Epithelial cell of prostate (primary cell): ENCODE measurements at places on chromosomes 5 and 9.

DNA sequence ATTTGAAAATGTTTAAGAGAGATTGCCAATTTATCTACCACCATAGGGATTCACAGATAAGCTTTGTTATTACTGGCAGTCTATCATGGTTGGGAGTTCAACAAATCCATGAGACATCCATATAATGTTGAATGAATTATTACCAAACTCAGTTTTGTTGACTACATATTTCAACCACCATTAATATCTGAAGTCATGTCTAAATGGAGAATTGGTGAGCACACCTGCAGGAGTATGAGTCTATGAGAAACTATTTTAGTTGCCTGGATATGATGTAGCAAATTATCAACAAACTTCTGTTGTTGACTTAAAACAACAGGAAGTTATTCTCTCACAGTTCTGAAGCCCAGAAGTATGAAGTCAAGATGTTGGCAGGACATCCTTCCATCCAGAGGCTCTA, 126.8 kb upstream of the FBXL7 start:
- DNase-seq: no peak

DNA sequence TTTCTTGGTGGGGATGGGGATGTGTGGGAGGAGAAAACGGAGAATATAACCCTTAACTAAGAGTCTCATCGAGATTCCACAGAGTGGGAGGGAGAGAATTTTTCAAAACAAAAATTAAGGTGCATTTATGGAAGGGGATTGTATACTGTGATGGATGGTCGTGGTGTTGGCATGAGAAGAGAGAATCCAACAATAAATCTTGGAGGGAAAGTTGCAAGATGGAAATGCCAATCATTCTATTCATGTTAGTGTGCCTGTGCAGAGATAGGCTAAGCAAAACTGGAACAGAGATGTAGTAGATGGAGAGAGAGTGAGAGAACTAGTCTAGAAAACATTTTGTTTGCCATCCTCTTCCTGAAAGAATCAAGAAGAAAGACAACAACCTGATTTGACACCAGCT, 613.1 kb downstream of the EBF1 start:
- DNase-seq: no peak

- DNase-seq: no peak
Observed at GRCh38 chr5:134982230-134982629, 14.5 kb downstream of the CATSPER3 start.

- DNase-seq: no peak
Observed at GRCh38 chr5:33848554-33848953, 43.2 kb downstream of the ADAMTS12 start.

- no peak for DNase-seq
Observed at GRCh38 chr9:116767219-116767618, 80.1 kb downstream of the TRIM32 start.

DNA sequence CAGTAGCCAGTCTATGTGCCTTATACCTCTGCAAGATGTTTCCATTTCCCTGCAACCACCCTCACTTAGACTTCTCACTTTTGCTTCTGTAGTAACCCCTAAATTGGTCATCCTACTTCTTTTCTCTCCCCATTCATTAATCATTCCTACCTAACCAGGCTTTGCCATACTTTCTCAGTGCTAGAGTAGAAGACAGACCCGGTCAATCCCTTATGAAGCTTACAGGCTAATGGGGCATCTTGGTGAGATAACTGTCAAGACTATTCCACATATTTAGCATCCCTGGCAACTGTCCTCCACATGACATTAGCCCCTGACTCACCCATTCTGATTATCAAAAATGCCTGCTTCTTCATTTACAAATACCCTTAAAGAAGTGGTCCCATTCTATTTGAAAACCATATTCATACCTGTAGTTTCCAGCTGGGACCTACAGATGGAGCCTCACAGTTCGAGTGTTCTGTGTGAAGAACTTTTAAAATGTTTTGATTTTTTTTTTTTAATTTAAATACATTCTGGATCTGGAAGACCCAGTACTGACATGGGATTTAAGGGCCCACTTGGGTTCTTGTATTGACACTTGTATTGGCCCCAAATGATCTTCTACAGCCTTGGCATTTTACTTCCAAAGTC, 21.0 kb downstream of the F2RL2 start:
- no peak for DNase-seq

GRCh38 chr9:104177003-104177611, 83.0 kb downstream of the SMC2 start:
- DNase-seq: no peak

- no peak for DNase-seq
Observed at GRCh38 chr5:171269717-171270116, 39.3 kb upstream of the TLX3 start.

DNA sequence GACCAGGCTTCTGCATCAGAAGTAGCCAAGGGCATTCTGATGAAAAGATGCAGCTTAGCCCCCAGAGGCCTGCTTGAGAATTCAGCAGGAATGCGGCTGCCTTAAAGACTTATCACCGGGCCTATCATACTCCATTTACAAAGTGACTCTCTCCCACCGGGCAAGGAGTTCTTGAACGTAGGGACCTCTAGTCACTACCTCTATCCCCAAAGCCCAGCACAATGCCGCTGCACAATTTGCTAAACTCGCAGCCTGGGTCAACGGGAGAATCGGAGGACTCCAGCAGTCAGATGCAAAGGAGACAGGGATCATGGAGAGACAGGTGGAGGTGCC, 661 bp downstream of the PDCL start:
- DNase-seq: no peak

GRCh38 chr5:66982470-66982869, 214.1 kb downstream of the CD180 start:
- no peak for DNase-seq

DNA sequence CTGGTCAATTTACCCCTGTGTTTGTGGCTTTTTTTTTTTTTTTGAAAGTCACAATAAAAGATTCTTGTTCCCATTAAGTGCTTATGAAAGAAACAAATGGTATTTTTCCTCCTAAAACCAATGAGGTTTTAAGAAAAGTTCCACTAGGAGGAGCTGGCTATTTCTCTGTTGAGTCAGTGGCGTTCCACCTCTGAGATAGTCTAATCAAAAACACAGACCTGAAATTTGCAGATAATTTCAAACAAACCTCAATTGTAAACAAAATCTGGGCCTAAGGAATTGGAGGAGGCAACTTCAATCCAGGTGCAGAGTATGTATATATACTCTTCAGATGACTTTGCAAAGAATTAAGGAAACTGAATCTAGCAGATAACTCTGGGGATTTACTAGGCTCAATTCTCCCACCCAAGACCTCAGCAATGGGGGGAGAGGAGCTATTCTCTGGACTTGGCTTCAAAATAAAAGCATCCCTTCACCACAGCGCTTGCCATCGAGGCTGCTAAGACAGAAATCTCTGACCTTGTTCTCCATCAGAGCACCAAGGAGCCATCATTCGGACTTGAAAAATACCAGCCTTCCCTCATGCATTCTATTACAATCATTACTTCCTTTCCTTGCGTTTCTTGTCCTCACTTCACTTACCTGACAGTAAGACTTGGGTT, 52.4 kb downstream of the FANCC start:
- DNase-seq: no peak

GRCh38 chr9:92722386-92723298, 42.0 kb downstream of the BICD2 start:
- DNase-seq: no peak

DNA sequence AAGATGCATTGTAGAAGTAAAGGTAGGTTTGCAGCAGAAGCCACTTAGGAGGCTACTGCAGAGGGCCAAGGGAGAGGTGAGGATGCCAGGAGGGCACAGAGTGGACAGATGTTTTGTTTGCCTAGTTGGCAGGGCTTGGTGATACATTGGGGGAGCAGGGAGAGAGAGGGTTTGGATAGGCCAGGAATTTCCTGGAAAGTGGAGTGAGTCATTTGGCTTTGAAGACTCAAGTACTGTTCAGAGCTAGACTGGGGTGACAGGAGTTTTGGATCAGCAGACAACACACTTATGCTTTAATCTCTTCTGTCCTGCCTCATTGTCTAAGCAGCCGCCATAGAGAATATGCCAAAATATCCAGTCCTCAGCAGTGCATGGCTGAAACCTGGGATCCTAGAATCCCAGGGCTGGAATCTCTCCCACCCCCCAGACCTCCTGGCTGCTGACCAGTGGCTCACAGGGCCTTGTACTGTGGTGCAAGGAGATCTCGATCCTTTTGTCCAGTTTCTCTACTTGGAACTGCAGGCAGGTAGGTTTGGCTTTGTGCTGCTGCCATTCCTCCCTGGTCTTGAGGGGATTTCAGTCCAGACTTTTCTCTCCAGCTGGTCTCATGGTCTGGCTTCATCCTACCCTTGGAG, 11.0 kb downstream of the TMEM268 start:
- no peak for DNase-seq

GRCh38 chr9:128369024-128369706, 2.0 kb upstream of the URM1 start:
- no peak for DNase-seq

GRCh38 chr9:99363509-99363908, 141.4 kb downstream of the SEC61B start:
- no peak for DNase-seq

DNA sequence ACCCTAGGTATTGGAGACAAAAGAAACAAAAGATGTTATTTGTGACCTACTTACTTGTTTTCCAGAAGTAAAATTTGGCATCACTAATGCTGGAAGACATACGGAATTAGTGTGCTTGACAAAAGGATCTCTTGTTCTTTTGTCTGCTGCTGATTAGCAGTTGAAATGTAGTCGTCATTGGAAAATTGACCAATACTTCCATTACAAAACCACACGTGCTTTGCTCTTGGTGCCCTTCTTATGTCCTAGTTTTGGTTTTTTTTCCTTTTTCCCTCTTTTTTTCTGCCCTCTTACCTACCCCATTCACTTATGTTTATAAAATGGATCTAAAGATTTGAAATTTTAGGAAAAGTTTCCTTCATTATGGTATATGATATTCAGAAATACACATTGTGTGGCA, 197.4 kb downstream of the FER start:
- DNase-seq: no peak

GRCh38 chr9:131833083-131833482, 93.2 kb upstream of the RAPGEF1 start:
- DNase-seq: no peak

GRCh38 chr5:148884339-148885020, 58.1 kb downstream of the ADRB2 start:
- no peak for DNase-seq

- no peak for DNase-seq
Observed at GRCh38 chr9:33748633-33749304, 46.6 kb upstream of the PRSS3 start.

- no peak for DNase-seq
Observed at GRCh38 chr5:10761933-10762775, 1.1 kb upstream of the DAP start.

DNA sequence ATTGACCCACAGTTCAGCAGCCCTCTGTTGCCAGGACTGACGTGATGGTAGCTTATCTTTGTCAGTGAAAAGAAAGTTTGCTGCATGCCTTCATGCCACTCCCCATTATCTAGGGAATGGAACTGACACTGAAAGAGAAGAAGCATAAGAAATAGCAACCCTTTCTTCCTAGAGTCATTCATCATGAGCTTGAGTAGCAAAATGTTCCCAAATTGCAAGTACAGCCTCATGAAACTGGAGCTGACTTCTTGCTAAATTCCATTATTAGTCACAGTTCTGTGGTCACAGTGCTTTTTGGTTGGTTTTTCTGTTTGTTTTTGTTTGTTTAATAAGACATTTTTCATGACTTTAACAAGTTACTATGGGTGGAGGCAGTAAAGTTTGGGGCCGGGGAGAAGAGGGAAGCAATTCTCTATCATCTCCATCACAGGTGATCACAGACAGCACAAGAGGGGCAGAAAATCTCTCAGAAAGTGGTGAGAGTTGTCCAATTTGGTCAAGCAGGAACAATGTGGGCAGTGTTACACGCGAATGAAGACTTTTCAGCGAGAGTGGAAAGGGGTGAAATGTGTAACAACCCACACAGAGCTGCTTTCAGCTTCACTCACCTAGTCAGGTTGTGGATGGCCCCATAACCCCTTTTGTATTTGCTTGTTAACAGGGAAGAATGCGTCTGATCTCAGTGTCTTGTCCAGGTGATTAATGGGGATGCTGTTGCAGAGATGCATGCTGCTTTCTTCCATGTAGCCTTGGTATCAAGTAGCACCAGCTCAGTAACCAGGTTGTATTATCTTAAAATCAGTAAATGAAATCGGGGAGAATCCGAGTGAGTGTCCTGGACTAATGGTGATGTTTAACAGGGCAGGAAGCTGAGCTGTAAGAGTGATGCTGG, 440.4 kb downstream of the DMRT2 start:
- DNase-seq: no peak

DNA sequence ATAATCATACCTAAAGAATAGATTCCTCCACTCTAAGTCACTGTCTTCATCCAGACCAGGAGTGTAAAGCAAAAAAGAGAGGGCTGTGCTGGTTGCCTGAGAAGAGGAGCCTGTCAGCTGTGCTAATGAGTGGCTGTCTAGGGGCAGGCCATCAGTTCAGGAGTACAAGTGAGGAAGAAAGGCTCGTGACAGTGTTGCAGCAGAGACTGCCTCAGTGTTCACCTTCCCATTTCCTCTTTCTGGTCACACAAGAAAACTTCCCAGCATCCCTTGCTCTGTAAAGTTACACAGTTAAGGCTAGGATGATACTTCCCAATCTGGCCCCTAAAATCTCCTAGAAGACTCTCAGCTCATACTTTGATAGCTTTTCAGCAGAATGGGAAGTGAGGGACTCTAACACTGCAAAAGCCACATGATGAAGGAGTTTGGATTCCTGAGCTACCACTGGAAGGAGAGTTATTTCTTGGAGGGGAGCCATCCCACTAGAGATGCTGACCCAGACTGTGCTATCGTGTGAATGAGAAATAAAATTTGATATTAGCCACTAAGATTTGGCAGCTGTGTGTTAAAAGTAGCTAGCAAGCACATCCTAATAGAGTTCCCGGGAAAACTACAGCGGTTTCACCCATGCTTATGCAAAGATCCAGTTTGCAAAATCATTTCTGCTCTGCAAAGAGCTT, 67.1 kb downstream of the ADAMTS12 start:
- DNase-seq: no peak

DNA sequence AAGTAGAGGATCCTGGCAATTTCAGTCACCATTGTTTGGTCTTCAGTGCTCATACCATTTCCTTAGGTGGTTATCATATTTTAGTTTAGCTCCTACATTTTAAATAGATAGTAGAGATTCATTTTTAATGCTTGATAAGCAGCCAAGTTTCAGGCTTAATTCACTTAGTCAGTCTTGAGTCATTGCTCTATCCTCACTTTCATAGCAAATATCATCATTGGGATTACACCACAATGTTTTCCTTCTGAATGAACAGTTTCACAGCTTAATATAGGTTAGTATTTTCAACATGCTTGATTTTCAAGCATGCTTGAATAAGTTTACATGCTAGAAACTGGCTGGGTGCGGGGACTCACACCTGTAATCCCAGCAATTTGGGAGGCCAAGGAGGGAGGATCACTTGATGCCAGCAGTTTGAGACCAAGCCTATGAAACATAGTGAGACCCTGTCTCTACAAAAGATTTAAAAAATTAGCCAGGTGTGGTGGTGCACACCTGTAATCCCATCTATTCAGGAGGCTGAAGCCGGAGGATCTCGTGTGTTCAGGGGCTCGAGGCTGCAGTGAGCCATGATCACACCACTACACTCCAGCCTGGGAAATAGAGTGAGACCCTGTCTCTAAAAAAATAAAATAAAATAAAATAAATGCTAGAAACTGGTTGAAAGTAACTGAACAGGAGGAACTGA, 339.9 kb downstream of the ADGRV1 start:
- peak; percentile 36 for DNase-seq
